ENCODE measurements at places on chromosomes 16 and 17.

DNA sequence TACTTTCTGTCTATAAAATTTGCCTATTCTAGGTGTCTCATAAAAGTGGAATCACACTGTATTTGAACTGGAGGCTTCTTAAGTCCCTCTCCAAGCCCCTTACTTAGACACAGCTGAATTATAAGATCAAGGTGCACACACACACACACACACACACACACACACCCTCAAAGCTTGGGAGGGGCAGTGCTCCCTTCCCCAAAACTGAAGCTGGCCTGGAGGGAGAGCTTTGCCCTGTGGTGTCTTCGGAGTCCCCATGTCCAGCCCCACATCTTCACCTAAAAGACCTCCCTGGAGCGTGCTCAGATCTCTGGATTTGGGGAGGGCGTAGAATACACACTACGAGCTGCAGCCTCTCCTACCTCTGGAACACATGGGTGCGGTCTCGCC, 828 bp downstream of the EMP2 start:
- DNase-seq: no peak

GRCh38 chr17:3735515-3735914, 11.8 kb downstream of the HASPIN start:
- peak; percentile 45 for DNase-seq

GRCh38 chr16:67241008-67241900, 6.0 kb downstream of the FHOD1 start:
- no peak for DNase-seq

DNA sequence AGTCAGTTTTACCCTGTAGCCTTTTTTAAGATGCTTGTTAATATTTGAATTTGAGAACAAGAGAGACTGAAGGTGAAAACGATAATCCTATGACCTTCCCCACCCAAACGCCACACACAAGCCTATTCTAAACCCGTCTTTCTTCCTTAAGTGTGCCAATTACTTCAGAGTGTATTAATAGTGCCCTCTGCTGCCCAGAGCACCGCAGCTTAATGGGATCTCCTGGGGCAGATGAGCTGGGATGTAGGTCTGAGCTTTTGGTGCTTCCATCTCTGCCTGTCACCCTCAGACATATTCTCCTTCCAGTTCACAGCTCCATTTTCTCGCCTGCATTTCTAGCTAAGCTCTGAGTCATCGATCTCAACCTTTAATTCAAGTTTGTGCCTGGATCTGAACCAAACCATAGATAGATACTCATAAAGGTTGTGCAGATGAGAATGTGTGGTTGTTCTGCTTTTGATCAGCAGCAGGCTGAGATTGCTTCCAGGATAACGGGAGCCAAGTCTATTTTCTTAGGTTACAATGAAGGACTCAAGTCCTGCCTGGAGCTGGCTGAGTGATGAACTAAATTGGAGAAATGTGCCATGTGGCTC, 46.4 kb upstream of the CDH13 start:
- DNase-seq: peak; percentile 8

- DNase-seq: no peak
Observed at GRCh38 chr17:39194089-39194984, 3.1 kb downstream of the CACNB1 start.

Measured in hematopoietic multipotent progenitor cell treated with erythropoietin and hydrocortisone succinate and interleukin-3 and kit ligand, for 4 days (in vitro differentiated cells).